ENCODE measurements at places on chromosomes 5 and 9.

GRCh38 chr5:167731951-167732350, 559.5 kb upstream of the WWC1 start:
- no peak for DNase-seq

DNA sequence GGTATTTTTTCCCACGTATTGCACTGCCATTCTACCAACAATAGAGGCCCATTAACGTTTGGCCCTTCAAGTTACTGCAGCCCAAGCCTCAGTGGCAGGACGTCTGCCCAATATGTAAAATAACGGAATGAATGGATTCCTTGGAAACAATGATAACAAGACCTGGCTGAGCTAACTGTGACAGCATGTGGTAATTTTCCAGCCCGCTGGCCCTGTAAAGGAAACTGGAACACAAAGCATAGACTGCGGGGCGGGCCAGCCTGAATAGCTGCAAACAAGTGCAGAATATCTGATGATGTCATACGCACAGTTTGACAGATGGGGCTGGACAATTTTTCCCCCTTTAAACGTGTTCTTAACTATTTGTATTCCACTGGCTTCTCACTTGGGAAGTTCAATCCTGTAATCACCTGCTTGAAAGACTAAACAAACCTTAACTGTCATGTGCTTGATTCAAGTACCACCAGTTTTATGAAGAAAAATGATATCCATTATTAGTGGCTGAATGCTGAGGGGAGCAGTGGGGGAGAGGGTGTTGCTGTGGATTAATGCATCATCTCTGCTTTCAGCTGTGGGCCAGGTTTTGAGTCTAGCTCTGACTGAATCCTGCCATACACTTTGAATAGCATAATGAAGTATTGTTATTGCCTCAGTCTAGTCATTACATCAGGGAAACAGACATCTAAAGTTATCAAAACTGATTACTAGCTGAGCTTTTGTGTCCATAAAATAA, 323.9 kb downstream of the TMEM161B start:
- DNase-seq, result no peak

DNA sequence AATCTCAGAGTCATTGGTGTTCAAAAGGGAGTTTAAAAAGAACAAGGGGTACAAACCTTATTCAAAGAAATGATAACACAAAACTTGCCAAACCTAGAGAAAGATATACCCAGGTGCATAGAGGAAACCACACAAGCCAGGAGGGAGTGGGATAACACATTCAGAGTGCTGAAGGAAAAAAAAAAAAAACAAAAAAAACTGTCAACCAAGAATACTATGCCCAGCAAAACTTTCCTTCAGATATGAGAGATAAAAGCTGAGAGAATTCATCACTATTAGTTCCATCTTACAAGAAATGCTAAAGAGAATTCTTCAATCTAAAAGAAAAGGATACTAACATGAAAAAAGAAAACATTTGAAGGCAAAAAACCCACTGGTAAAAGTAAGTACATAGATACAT, 11.5 kb upstream of the TESK1 start:
- DNase-seq, result no peak

- DNase-seq, result no peak
These were observed 393.5 kb downstream of the DMAC1 start for GRCh38 chr9:7405924-7406604.

DNA sequence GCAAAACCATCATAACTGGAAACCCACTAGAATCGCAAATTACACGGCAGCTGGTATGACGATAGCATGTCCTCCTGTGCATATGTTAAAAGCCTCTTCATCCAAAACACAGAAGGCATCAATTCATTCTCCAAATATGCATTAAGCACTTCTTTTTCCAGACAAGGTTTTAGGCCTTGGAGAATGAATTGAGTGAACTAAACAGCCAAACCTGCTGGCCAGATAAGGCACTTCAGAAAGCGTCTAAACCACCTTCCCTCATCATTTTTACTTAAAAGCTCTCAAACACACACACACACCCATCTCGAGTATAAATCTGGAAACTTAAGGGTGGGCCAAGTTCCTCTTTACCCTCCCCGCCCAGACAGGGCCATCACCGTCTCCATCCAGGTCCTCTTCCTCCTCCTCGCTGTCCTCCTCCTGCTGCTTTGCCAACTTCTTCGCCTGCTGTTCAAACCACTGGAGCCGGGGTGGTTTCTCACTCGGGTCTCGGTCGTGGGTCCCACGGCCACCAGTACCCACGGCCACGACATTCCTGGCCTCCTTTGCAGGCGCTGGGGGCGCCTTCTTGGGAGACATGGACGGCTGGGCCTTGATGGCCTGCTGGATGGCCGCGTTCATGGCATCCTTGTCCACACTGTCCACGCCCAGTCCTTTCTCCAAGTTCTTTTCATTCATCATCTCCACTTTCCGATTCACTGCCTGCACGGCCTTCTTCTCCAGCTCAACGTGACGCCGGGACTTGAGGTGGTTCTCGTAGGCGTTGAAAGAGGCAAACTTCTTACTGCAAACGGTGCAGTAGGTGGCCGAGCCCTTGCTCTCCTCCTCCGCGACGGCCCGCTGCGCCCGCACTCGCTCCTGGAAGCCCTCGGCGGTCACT, 696 bp downstream of the ZNF622 start:
- no peak for DNase-seq

GRCh38 chr5:127280491-127281220, 9.9 kb upstream of the MEGF10 start:
- no peak for DNase-seq

- no peak for DNase-seq
These were observed 317.0 kb upstream of the RPS23 start for GRCh38 chr5:82595113-82595512.

GRCh38 chr5:56745864-56746263, 69.5 kb upstream of the MAP3K1 start:
- no peak for DNase-seq

- no peak for DNase-seq
These were observed 84.3 kb downstream of the DNAH5 start for GRCh38 chr5:13860146-13860545.

- no peak for DNase-seq
These were observed 376.3 kb upstream of the ACTBL2 start for GRCh38 chr5:57858905-57859304.

DNA sequence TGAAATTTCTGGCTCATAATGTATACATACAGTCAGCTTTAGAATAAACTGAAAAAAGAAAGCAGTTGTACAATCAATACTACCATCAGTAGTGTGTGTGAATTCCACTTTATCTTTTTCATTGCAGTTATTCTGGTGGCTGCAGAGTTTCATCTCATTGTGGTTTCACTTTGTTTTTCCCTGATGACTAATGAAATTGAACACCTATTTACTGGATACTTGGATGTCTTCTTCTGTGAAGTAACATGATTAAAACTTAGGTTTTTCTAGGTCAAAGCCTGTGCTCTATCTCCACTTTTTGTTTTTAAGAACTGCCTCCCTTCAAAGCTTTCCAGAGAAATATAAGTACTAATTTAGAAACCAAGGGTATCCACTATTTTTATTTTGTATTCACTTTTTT, 174.3 kb downstream of the TRPM3 start:
- no peak for DNase-seq

DNA sequence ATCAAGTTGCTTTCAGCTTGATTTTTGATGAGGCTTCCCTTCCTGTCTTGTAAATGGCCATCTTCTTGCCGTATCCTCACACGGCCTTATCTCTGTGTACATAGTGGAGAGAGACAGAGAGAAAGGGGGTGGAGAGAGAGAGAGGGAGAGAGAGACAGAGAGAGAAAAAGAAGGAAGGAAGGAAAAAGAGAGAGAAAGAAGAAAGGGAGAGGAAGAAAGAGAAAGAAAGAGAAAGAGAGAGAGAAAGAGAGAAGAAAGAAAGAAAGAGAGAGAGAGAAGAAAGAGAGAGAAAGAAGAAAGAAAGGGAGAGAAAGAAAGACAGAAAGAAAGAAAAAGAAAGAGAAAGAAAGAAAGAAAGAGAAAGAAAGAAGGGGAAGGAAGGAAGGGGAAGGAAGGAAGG, 46.6 kb downstream of the ITGA1 start:
- DNase-seq, result no peak

- peak; percentile 15 for DNase-seq
These were observed 879 bp upstream of the UBQLN1 start for GRCh38 chr9:83708515-83709158.

- DNase-seq, result no peak
These were observed 30.4 kb downstream of the HMGCR start for GRCh38 chr5:75367401-75367800.

DNA sequence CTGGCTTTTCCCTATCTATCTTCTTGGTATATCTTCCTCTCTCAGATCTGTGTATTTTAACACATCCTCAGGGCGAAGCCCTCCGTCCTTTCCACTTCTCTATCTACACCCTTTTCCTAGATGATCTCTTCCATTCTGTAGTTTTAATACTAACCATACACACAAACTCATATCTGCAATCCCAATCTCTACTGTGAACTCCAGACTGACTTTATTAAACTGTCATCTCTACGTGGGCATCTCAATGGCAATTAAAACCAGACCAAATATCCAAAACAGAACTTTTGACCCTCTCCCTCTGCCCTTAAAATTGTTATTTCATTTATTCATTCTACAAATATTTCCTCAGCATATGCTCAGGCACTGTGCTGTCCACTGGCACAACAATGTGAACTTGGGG, 7.1 kb downstream of the FNIP1 start:
- DNase-seq, result no peak

DNA sequence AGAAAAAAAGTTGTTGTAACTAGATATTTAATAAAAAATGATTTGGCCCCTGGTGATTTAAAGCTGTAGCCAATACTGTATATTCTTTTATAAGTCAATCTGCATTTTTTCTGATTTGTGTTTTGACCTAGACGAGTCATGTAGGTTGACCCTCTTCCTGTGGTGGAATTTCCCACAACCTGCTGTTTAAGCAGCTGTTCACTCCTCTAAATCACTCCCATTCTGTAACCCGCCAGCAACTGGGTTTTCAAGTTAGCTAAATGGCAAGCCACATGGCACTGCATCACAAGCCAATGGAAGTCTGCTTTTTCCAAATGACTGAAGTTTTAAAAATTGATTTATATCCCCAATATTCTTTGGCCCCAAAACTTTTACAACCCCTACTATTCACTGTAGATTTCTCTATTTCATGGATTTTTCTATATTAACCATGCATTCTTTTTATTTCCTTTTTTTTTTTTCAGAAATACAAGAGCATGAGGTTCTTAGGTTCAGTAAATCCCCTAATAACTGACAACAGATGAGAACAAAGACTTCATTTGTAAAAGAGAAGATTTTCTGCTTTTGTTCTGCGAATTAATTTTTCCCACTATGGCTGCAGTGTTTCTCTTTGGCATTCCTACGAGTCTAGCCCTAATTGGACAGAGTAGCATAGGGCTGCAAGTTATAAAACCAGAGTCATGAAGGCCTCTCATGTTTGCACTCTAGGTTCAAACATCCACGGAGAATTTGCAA, 184.5 kb upstream of the TLE4 start:
- DNase-seq, result no peak

DNA sequence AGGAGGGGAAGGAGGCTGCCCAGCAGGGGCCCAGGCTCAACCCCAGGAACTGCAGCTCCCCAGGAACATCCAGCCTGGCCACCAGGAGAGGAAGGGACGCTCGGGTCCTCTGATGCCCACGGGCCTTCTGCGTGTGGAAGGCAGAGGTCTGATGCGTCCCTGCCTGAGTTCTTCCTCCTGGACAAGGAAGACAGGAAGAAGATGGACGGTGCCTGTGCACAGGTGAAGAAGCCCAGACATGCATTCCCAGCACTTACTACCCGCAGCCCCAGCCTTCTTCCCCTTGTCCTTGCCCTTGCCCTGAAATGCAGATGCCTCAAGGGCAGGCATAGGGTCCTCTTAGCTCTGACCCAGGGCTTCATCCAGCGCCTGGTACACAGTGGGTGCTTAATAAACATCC, 56.7 kb upstream of the IRX1 start:
- no peak for DNase-seq

DNA sequence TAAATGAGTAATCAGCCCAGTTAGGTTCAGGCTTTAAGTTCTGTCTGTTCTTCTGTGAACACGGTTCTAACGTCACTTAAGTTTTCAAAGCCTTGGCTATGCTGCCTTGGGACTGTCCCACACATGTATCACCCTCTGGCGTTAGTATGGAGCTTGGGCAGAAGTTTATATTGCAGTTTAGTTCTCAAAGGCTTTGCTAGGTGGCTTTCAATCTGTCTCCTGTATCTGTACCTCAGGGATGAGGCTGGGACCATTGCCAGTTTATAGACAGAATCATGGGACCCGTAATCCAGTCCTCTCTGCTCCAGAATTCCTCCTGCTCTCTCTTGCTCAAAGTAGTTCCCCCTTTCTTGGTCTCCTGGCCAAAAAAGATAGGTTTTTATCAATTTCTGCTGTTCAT, 12.1 kb downstream of the C9orf40 start:
- peak; percentile 12 for DNase-seq

- DNase-seq, result no peak
These were observed 77.4 kb downstream of the ATPSCKMT start for GRCh38 chr5:10172247-10172646.

- DNase-seq, result peak; percentile 23
These were observed at the start of gene EFNA5 for GRCh38 chr5:107670932-107671741. Gene EFNA5, minus strand, starts transcription at chr5:107670937.

DNA sequence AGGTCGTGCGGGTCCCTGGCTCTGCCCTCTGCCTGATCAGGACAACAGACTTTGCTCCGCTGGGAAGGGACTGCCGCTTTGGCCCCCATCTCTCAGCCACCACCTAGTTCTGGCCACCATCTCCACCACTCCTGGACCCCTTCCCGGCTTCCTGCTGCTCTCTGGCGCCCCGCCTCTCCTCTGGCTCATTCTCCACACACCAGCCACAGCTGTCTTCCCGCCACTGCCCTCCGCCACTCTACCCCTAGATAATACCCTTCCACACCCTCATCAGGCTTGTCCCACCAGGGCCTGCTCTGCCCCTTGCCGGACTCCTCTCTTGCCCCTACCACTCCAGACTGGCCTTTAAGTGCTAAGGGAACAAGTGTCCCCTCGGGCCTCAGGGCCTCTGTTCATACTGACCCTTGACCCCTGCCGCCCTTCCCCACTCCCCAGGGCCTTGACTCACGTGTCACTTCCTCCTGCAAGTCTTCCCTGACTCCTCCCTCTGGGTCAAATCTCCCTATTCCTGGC, 3.0 kb upstream of the CDX1 start:
- DNase-seq, result no peak

GRCh38 chr5:6592601-6593000, 40.2 kb downstream of the NSUN2 start:
- DNase-seq, result no peak

DNA sequence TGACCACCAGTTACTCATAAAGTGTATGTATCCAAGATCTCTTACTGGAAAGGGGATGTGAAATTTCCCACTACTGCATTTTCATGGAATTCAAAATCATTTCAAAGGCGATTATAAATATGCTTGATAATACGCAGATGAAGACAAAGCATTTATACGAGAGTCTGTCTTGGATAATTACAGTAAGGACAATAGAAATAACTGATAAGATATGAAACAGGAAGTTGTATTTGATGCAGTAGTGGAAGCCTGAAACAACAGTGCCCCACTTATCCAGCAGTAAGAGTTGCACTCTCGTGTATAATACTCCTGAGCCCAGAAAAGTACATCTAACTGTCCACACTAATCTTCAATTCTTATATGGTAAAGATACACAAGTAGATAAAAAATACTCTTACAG, 188.7 kb upstream of the POU5F2 start:
- no peak for DNase-seq
